Frontal cortex (tissue), 4 donors: ENCODE measurements at places on chromosomes 12 and 14. TPM values are rescaled to one million over a fixed set of nuclear protein-coding genes. Genes with fewer than 3 reads are reported as not detected.

DNA sequence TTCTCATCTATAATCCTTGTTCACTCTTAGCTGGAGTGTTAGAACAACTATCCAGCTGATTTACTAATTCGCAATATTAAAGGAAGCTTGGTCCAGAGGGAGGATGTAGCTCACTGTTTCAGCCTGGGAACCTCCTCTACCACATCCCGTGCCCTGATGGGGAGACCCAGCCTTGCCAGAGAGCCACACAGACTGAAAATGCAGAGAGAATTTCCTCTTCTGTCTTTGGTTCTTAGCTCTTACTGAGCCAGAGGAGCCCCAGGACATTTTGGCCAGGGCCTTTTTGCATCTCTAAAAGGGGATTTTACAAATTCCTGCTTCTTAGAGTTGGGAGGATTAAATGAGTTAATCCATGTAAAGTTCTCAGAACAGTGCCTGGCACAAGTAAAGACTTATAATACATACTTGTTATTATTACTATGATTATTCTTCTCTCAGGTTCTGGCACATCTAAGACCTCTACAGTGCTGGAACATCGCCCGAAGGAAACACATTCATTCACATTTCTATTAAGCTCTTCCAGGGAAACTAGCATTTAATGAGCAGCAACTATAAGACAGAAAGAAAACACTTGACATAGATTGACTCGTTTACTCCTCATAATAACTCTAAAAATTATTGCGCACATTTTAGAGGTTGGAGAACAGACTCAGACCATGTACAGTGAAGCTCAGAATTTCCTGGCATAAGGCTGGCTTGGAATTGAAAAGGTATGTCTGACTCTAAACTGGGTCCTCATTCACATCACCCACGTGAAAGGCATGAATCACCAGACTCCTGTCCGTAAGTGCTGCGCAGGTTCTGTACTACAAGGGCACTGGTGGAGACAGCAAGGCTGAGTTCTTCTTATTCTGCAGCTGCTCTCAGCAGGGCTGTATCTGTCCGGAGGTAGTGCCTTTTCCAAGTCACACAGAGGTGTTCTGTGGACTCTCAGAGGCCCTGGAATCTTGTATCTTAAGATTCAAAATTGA, 27.8 kb upstream of the AEBP2 start:
- DNase-seq: no peak

GRCh38 chr14:66143387-66144112, 342.6 kb upstream of the CCDC196 start:
- no peak for DNase-seq

The MMP19 gene
- not detected for total RNA-seq

The KRT85 gene
- total RNA-seq: not detected

- DNase-seq: no peak
These were observed 9.0 kb upstream of the MLEC start for GRCh38 chr12:120677765-120678473.

DNA sequence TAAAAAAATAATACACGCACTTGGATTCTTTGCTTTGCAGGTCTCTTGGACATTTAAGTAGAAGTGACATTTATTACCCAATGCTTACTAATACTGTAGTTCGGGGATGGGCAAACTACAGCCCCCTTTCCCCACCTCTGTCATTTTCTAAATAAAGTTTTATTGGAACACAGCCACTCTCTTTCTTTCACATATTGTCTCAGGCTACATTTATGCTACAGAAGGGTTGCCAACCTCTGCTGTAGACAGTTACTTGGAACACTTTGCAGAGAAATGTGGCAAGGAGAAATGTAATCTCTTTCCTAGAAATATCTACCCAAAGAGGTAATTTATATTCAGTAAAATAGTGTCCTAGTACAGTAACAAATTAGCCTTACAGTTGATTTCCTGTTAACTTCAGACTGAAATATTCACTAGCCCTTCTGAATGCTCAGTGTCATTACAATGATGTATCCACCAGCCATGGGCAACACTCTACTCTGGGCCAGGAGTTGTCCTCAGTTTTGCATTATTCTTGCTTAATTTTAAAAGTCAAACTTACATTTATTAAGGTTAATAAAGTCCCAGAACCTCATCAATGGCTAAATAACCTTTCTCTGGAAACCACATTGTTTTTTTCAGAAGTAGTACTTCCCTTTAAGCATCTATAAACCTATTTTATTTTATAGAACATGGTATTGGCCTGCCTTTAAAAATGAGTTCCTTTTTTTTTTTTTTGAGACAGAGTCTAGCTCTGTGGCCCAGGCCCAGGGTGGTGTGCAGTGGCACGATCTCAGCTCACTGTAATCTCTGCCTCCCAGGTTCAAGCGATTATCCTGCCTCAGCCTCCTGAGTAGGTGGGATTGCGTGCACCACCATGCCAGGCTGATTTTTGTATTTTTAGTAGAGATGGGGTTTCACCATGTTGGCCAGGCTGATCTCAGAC, 269.6 kb upstream of the AMIGO2 start:
- no peak for DNase-seq
